Fibroblast of skin of left quadriceps (primary cell): ENCODE measurements at places on chromosomes 7 and 10.
A peak's percentile ranks its signal among the peaks of the same experiment; 100 is the strongest.

DNA sequence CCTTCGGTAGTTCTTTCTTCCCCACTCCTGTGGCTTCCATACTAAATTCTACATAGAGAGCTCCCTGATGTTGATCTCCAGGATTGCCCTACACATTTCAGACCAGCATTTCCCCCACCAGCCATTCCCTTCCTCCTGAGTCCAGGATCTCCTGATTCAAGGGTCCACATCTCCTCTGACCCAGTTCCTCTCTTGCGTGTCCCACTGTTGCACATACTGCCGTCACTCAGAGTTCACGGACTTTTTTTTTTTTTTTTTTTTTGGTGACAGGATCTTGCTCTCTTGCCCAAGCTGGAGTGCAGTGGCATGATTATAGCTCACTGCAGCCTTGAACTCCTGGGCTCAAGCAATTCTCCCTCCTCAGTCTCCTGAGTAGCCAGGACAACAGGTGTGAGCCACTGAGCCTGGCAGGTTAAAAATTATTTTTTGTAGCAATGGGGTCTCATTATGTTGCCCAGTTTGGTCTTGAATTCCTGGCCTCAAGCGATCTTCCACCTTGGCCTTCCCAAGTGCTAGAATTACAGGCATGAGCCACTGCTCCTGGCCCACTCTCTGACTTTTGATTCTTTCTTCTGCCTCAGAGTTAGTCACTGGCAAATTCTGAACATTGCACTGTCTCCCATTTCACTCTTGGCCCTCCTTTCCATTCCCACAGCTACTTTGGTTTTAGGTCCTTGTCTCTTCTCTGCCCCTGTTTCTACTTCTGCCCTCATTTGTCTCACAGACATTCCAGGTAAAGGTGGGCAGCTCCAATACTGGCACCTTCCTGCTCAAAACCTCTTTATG, 29.6 kb upstream of the ZRANB1 start:
- DNase-seq = no peak

- no peak for DNase-seq
These were observed 65.1 kb downstream of the PAXIP1 start for GRCh38 chr7:154937837-154938236.

GRCh38 chr10:117619223-117619622, 76.7 kb downstream of the EMX2 start:
- peak; percentile 68 for DNase-seq

DNA sequence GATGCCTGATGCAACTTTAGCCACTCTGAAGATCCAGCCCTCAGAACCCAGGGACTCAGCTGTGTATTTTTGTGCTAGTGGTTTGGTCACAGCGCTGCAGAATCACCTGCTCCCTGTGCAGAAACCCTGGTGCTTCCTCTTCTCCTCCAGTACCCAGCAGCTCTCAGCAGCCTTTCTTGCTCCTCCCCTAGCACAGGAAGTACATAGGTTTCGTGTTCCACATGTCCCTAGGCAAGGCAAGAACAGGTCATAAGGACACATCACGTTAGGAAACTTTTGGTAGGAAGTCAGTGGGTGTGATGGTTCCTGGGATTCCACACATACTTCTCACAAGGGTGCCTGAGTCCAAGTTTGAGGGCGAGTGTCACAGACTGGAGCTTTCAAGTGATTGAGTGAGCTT, 167.9 kb upstream of the PRSS1 start:
- DNase-seq = no peak

- DNase-seq = no peak
These were observed 516.3 kb upstream of the MKI67 start for GRCh38 chr10:128642502-128642901.

GRCh38 chr10:35413985-35414861, 77.9 kb downstream of the CCNY start:
- DNase-seq = no peak

- no peak for DNase-seq
These were observed 282.1 kb downstream of the ARHGAP12 start for GRCh38 chr10:31646519-31646918.

DNA sequence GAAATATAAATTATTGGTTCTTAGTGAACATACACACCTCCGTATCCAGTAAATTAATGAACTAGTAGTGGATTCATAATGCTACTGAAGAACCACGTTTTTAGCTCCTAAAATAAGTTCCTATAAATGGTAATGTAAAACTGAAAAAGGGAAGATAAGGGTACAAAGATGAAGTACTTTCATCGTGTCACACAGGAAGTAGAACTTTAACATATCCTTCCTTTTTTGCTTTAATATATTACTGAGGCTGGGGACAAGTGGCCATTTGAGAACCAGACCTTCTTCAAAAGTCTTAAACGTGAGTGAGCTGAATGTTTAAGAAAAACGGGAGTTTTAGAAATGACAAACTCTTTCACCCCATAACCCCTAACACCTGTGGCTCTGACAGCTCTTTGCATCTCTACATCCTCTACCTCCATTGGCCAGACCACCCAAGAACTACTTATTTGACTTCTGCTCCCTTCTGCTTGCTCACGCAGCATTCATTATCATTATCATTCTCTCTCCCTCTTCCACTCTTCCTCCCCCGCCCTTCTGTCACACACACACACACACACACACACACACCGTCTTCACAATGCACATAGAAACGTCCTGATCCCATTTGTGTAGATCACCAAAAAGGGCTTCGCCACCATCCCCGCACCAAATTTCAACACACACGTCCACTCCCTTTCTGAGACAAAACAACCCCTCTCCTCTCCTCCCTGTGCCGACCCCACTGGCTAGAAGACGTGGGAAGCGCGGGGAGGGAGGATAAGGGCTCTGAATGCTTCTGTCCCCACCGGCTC, 677 bp downstream of the SKAP2 start:
- DNase-seq = no peak

- no peak for DNase-seq
These were observed 49.0 kb downstream of the SLIT1 start for GRCh38 chr10:97136756-97137155.

DNA sequence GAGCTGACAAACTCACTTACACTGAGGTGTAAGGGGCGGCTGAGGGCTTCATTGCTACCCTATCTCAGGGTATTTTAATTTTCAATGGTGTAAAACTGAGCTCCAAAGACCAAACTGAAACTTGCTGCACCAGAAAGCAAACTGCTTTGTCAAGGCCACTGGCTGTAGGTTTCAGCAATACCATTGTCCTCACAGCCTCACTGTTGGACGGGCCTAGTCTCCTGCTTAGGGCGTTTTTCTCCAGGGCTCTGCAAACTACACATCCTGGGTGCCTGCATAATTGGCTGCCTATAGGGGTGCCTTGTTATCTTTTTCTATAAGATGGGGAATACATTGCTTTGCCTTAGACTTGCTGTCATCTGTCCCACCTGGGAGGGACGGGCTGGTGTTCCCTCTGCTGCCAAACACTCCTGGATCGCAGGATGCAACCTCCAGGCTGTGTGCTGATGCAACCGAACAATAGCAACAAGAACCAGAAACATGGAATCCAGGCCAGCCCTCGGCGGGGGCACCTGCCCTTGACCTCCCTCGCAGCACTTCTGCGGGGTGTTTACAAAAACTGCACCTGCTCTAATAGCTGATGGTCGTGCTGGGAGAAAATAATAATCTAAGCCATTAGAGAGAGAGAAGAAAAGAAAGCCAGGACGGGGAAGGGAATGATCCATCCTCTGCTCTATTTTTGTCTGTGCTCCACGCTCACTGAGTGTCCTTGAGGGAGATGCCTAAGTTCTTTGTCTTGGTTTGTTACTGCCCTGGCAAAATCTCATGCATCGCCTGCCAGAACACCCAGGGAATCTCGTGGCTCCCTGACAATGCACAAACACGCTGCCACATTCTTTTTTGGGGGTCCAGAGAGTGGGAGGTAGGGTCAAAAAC, 104.5 kb downstream of the GALNT17 start:
- DNase-seq = no peak

- DNase-seq = no peak
These were observed 195.4 kb downstream of the MACC1 start for GRCh38 chr7:20021831-20022230.

DNA sequence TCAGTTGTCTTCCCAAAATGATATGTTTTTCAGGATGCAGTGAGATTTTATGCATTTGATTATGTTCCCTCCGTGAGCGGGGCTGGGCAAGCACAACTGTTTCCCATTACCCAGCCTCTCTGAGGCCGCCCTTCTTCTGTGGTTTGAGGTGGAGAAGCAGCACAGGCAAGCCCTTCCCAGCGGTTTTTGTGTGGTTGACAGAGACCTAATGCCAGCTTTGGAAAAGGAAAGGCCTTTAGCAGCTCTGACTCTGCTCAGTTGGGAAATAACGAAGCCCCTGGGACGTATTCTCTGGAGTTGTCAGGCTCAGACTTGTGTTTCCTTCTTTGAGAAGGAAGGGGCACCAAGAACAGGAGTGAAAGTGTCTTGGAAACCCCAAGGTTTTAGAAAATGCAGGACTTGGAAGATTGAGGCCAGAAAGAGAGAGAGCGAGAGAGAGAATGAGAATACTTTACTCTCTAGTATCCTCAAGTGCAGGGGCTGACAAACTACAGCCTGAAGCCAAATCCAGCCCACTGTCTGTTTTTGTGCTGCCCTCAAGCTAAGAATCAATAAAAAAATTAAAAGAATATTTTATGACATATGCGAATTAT, 20.6 kb upstream of the PDCD4 start:
- DNase-seq = no peak

DNA sequence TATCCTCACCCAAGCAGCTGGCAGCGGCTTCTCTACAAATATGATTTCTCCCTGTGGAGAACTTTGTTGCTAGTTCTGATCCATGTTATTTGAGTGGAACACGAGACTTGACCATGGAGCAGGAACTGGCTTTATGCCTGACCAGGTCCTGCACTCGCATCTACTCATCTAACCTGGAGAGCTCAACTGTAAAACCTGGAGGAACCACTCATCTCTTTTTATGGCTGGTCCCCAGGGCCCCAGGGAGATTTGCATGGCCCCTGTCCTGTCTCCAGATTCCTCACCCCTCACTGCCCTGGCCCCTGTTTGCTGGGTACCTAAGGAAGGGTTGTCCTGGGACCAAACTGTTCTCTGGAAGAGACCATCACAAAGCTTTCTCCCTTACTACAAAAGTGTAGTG, 16.0 kb downstream of the TCAF1 start:
- DNase-seq = no peak

DNA sequence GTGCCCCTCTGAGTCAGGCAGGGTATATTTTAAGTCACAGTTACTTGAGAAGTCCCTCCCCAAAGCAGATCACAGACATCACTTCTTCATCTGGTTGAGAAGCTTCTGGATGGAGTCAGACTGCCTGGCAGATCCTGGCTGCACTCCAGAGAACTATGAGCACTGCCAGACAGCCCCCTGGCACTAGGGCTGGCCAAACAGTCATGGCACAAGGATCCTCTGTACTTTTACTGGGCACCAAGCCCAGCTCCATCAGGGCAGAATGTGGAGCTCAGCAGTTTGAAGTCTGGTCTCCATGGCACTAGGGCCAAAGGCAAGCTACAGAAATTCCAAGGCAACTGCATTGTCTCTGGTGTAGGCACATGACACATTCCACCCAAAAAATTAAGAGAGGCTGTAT, 162.1 kb downstream of the NRG3 start:
- no peak for DNase-seq

GRCh38 chr10:91319336-91319735, 90.8 kb upstream of the HECTD2 start:
- DNase-seq = no peak

DNA sequence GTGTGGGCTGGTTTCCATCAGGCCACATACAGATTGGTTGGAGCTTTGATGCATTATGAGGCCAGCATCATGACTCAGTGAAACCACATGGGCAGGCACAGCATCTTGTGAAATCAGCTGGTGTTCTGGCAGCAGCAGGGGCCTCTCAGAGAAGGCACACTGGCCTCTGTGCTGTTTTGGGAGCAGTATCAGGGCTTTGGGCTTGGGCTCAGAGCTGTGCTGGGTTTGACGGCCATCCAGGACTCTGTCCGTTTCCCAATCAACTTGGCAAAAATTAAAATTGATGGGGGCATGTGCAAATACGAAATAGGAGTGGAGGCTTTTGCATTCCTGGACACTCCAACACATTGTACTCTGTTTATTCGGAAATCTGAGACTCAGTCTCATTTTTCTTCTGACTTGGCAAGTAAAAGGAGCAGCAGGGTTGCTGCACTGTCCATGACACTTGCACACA, 190.9 kb downstream of the BMPER start:
- DNase-seq = peak; percentile 64

- no peak for DNase-seq
These were observed 692.6 kb downstream of the SUGCT start for GRCh38 chr7:40827222-40828085.

DNA sequence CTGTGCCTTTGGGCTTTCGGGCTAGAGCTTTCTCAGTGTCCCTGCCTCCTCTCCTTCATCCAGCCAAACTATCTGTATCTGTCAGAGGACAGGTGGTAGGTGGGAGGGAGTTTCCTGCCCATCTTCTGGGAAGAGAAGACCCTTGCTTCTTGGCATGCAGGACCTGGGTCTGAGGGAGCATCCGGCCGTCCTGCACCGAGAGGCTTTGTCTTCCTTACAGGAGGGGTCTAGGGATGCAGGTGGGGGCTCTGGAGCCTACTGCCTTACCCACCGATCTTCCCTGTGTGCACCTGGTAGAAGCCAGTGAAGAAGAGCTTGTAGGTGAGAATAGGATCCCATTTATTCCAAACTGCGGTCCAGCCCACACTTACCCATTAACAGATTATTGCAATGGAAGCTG, 5.8 kb upstream of the KLF6 start:
- DNase-seq = no peak

- peak; percentile 78 for DNase-seq
These were observed 96.9 kb downstream of the OSBPL3 start for GRCh38 chr7:24882989-24883621.

DNA sequence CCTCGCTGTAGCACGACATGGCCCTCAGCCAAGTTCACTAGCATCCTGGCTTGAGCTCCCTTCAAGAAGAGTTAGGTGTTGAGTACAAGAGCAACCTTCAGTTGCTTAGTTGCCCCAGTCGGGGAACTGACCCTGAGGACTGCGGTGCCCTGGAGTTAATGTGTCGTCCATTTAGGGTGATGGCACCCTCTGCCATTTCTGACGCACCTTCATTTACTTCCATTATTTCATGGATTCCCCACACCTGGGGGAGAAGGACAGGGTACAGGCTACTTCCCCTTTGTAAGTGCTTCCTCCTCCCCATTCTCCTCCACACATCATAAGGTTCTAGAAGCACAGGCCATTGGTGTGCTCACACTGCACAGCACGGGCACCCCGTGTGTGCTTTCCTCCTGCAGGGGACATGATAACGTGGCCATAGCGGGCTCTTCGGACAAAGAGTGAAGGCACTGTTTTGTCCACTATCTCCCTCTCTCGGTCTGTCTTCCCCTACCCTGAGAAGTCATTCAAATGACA, 1.8 kb downstream of the ALOX5 start:
- no peak for DNase-seq

- no peak for DNase-seq
These were observed 143.0 kb upstream of the BMPER start for GRCh38 chr7:33762151-33762910.

DNA sequence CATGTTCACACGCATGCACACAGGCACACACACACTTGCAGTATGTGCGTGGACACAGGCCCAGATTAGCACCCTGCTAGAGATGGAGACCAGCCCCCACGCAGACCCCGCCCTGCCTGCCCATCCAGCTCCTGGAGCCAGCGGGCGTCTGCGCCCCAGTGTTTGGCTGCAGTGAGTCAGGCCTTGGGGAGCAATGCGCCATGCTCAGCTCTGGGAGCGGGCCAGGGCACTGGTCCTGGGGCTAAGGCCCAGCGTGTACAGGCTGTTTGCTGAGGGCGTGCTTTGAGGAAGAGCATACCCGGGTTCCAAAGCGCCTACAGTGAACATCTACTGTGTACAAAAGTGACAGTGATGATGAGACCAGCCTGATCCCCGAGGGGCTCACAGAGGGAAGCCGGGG, 16.0 kb upstream of the ELFN1 start:
- no peak for DNase-seq

GRCh38 chr10:8242295-8242872, 187.9 kb downstream of the GATA3 start:
- no peak for DNase-seq
